A673 (cell line): ENCODE measurements at places on chromosomes 1 and 21.

GRCh38 chr1:117780687-117781475, 148.5 kb downstream of the GDAP2 start:
- no peak for DNase-seq

DNA sequence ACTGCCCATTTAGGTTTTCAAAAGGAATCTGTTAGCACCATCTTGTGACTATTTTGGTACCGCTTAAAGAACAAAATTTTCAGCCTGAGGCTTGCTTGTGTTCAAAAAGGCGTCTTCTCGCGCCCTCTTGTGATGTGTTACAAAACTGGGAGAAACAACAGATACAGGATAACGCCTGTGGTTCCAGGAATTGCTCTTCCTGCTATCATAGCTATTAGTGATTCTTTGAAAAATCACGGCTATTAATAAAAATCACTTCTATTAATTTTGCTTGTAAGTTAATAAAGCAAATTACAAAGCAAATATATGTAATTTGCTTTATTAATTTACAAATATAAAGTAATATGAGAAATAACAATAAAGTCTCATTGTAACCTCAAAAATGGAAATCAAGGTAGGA, 82.2 kb upstream of the ABCD3 start:
- peak; percentile 91 for DNase-seq

- no peak for DNase-seq
Measured at GRCh38 chr1:6967431-6968111, 182.3 kb downstream of the CAMTA1 start.

- no peak for DNase-seq
Measured at GRCh38 chr1:26287811-26288210, 7.9 kb downstream of the SH3BGRL3 start.

DNA sequence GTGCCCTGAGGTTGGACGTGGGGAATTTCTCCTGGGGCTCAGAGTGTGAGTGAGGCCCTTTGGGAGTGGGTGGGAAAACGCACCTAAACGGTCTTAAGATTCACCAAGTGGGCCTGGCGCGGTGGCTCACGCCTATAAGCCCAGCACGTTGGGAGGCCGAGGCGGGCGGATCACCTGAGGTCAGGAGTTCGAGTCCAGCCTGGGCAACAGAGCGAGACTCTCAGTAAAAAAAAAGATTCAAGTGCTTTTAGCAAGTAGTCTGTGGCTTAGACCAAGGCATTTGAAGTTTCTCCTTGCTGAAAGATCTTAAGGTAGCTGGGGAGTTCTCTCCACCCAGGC, 1.4 kb downstream of the RPS8 start:
- DNase-seq, result no peak

DNA sequence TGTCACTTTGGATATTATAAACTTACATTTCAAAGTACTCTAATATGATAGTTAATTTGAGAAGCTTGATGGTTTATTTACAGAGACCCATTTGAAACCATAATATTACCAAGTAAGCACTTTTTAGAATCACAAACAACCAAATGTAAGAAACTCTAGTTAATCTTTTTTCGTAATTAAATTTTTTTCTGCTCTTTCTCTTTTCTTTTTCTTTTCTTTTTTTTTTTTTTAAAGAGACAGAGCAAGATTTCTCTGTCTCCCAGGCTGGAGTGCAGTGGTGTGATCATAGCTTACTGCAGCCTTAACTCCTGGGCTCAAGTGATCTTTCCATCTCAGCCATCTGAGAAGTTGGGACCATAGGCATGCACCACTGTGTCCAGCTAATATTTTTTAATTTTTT, 5.2 kb downstream of the RAVER2 start:
- DNase-seq, result no peak

GRCh38 chr21:36059823-36060158, 535 bp downstream of the SETD4 start:
- no peak for DNase-seq

- DNase-seq, result no peak
Measured at GRCh38 chr1:207742850-207743555, 8.9 kb upstream of the CD46 start.

DNA sequence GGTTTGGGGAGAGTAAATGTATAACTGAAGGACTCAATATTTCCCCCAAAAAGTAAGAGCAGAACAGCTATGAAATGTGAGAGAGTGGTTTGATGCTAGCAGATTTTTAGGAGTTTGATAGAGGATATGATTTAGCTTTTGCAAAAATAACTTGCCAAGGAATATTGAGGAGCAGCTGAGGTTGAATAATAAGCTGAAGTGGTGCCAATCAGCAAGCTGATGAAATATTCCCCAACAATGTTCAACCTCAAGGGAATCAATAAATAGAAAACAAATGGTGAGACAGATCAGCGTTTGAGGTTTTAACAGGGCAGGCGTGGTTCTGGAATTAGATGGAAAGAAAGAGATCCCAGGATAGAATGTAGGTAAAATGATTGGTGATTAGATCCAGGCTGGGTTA, 413.4 kb upstream of the ADAMTS5 start:
- no peak for DNase-seq

DNA sequence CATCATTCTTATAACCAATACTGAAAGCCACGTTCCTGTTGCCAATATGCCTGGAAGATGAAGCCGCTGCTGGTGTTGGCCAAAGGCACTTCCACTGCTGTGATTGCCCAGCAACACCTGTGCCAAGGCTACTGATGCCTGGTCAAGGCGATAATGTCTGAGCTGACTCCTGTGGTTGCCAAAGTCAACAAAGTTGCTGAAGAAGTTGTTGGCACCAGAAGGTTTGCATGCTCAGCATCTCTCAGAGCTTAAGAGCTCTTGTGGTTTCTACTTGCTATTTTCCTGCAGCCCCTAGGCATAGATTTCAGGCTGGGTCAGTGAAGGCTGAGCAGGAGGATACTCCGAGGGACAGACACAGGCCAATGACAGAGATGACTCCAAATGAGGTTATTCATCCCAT, 63.4 kb upstream of the RAB3GAP2 start:
- no peak for DNase-seq

- DNase-seq, result no peak
Measured at GRCh38 chr1:159647616-159648015, 60.0 kb downstream of the APCS start.

DNA sequence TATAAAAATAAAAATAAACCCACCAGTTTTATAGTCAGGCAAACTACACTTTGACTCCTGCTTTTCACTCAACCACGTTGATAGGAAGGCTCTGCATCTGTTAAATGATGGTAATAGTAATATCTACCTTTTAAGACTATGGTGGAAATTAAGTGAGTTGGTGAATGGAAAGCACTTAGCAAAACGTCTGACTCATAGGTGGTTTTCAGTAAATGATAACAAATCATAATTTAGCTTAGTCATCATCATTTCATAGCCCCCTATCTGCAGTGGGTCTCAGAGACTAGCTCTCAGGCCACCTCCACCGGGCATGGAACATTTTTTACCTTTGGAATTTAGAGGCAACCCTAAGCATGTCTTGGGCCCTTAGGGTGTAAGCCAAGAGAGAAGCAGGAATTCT, 160.0 kb downstream of the PDE4B start:
- no peak for DNase-seq

GRCh38 chr1:244318512-244318911, 133.2 kb downstream of the ADSS2 start:
- DNase-seq, result no peak

GRCh38 chr1:18447509-18448220, 33.1 kb upstream of the KLHDC7A start:
- DNase-seq, result no peak

- DNase-seq, result no peak
Measured at GRCh38 chr1:88647749-88648415, 36.2 kb upstream of the PKN2 start.

GRCh38 chr1:98045767-98046641, 125.2 kb upstream of the DPYD start:
- peak; percentile 65 for DNase-seq

DNA sequence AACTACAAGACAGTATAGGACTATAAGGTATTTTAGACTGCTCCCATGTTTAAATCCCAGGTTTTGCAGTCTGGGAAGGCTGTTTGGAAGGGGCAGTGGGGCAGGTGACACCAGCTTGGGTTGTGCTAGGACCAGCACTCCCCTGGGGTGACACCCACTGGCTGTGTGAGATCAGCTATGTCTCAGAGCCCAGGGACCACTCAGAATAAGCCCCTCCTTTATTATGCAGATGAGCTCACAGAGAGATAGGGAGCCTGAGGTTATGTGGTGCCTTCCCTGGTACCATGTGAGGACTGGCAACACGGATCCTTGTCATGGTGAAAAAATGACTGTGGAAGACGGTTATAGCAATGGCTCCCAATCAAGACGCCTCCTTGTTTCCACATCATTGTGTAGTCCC, 71.0 kb downstream of the NENF start:
- no peak for DNase-seq

- DNase-seq, result no peak
Measured at GRCh38 chr21:32332463-32332951, 33.9 kb downstream of the MRAP start.

DNA sequence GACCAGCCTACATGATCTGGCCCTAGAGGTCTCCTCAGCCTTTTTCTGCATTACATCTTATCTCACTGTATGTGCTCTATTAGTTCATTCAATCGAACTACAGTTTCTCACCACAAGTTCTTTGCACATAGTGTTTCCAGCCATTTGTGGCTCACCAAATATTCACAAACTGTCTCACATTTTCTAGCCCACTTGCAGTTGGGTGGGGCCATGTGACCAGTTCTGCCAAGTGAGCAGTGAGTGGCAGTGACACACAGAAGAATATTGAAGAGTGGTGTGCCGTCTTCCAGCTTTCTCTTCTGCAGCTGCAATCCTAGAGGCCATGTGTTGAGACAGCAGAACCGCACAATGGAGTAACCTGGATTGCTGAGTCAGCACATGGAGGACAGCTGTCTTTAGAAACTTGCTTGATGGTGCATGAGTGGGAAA, 103.2 kb upstream of the ZNF644 start:
- DNase-seq, result peak; percentile 11

DNA sequence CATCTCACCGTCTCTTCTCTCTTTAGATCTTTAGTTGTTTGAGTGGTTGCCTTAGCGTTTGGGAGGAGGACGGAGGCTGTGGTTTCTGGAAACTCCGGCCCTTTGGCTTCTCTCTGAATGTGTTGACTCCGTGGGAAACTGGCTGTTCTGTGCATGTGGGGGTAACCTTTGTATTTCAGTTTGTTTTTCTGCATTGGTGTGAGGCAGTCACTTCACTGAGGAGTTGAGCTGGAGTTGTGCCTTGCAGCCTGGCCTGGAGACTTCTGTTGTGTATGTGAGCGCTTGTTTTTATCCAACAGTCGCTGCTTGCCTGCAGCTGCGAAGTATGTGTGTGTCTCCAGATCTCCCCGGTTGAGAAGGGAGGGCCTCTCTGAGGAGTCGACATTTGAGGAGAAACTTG, 33.6 kb downstream of the CLDN14 start:
- no peak for DNase-seq

- no peak for DNase-seq
Measured at GRCh38 chr1:55654171-55654570, 439.0 kb upstream of the USP24 start.

GRCh38 chr1:2360588-2361364, 30.6 kb downstream of the MORN1 start:
- no peak for DNase-seq

DNA sequence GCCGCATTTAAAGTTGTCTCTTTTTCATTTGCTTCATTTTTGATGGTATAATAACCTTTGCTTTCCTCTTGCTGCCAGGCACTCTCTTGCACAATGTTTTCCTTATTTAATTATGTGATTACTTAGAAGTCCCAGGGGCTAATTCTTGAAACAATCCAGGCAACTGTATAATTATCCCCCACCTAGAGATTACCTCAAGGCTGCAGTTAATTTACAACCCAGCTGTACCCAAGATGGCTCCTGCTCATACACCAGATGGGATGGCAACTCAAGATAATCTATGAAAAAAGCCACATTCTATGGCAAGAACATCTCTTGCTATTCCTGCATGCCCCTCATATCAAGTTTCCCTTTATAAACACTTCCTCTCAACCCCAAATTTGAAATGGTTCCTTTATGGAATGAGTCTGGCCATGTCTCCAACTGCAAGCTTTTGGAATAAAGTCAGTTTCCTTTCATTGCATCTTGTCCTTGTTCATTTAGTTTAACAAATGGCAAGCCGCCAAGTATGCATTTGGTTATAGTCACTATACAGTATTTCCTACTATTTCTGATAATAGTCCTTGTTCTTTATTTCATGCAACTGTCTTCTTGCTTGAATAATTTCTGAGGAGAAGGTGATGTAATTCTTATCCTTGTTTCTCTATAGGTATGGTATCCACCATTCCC, 1042.6 kb downstream of the PLA2G4A start:
- DNase-seq, result peak; percentile 29

GRCh38 chr1:100995198-100995988, 30.2 kb downstream of the DPH5 start:
- no peak for DNase-seq

DNA sequence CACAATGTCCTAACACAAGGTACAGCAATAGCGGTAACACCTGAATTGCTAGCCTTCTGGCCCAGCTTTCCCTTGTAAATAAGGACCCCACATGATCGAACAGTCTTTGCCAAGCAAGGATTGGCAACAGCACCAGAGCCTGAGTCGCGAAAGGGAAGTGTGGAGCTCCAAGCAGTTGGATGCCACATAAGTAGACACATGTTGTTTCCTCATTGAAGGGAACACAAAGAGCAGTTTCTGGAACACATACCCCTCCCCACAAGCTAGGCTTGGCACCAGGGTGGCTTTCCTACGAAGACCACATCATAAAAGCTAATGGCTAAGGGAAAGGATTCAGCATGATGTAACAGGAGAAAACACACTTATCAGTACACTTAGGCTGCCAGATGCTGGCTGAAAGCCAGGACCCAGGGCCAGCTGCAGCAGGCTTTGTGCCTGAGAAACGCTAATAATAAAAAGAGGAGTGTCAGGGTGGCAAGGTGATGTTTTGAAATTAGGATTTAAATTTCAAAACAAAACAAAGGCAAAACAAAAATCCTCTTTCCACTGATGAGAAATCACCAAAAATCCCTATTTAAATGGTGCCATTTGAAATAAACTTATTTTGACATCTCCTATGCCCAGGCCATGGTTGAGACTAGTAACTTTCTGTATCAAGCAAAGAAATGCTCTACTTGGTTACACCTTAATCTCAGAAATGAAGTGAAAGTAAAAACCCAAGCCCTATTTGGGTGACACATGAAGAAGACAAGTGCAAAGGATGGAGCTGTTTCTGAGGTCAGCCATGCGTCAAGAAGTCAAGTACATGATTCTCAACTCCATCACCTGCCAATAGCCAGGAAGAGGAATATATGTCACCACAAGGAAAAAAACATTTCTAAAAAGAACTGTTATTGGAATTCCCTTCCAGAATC, 11.9 kb upstream of the CPLANE2 start:
- DNase-seq, result peak; percentile 91

DNA sequence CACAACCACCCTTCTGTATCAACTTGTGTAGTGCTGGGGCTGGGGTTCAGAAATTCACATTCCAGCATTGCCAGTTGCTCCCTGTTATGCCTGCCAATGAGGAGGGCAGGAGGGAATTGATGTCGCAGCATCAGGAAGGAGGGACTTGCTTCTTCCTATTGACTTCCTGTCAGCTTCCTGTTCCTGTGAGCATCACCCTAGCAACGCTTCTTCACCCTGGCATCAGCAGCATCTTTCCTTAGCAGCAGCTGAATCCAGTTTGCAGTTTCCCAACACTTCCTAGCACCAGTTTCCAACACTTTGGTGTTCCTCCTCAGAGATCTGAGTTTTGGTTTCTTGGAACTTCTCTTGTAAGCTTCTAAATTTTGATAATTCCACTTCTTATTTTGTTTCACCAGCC, 8.9 kb upstream of the TRIM62 start:
- no peak for DNase-seq

GRCh38 chr1:247456021-247456420, 1.9 kb downstream of the OR2B11 start:
- no peak for DNase-seq
